ENCODE measurements at places on chromosomes 3 and 15.
A peak's percentile ranks its signal among the peaks of the same experiment; 100 is the strongest.

DNA sequence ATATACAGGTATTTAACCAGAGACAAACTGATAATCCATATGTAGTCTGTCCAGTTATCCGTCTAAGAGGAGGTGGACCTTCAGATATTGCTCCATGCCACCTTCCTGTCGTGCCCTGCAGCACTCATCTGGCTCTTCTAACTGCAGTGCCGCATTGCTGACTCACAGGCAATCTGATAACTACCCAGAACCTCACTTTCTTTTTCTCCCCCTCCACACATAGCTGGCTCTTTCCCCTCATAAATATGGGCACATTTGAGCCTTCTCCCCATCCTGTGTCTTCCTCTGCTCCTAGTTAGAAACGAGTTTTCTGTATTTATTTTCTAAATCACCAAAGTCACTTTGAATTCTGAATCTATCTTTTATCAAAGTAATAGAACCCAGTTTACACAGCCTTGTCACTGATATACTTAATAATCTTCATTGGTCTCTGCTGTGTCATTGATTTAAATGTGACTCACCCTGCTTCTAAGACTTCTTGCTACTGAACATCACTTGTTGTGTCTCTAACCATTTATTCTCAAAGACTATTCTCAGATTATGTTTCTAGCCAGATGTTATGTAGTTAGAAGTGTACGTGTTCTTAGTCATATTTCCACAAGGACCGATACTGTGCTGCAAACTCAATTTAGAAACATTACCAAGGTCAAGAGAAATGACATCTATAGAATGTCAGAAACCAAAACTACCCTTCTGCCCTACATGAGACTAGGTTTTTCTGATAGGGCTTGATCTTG lies 17.4 kb upstream of the KCNMB2 start:
- DNase-seq, result no peak

DNA sequence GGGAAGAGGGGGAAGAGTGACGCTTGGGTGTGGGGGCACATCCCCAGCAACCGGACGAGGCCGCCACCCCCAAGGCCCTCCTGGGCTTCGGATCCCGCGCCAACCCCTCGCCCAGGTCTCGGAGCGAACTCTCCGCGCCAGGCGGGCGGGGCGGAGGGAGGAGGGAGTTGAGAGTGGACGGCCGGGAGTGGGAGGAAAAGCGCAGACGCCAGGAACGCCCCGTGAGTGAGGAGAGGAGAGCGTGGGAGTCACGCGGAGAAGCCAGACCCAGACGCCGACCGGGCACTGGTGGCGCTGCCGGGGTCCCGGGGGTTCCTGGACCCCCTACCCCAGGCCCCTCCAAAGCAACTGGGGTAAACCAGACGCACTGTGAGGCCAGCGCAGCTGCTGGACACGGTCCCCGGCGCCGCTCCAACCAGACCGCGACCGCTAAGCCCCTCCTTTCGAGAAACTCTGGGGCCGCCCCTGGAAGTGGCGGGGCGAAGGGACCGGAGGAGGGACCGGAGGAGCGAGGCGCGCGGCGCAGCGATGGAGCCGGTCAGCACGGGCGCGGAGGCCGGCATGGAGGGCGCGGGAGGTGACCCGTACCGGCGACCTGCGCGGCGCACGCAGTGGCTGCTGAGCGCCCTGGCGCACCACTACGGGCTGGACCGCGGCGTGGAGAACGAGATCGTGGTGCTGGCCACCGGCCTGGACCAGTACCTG lies at the start of gene EFCC1:
TSS of gene EFCC1 (plus strand) at position 204 of the 705 bp plus-strand sequence. CDS start at position 529, 325 bp downstream.
- DNase-seq, result peak; percentile 81

DNA sequence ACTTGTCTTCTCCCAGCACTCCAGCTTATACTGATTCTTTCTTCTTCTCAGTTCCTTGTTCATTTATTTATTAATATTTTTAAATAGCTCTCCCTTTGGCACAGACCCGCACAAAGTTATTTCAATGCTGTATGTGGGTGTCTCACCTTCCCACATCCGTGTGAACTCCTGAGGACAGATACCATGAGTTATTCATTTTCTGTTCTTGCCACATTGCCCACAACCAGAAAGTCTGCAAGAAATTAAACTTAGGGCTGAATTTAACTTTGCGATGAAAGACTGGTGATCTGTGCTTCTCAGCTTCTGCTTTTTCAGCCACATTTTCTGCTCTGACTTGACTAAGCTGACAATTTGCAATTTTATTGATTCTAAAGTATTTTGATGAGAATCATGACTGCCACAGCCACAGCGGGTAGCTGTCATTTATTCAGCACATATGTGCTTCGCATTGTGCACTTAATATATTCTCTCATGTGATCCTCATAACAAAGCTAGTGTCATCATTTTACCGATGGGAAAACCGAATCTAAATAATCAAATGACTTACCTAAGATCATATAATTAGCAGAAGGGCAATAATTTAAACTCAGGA lies 569.8 kb downstream of the EDEM1 start:
- DNase-seq, result no peak

DNA sequence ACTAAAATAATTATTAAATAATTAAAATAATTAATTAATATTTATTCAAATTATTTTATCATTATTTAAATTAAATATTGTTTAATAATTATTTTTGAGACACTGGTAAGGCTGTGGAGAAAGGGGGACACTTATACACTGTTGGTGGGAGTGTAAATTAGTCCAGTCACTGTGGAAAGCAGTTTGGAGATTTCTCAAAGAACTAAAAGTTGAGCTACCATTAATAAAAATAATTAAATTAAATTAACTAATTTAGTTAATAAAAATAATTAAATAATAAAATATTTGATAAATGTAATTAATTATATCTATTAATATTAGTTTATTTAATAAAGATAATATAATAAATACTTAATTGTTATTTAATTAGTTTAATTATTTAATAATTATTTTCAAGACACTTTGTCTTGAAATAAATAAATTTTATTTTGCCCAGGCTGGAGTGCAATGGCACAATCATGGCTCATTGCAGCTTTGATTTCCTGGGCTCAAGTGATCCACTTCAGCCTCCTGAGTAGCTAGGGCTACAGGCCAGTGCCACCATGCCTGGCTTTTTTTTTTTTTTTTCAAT lies 16.4 kb upstream of the TNIK start:
- no peak for DNase-seq

DNA sequence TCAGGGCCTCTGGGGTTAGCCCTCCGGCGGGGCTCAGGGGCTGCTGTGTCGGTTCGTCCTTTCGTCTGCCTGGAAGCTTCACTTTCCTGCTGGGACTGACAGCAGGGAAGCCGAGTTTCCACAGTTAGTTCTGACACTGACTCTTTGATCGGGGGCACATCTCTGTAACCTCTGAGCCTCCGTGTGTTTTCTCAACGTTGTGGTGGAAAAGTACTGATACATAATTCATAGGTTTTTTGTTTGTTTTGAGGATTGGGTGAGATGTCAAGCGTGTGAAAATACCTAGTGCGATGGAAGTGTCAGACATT lies 481 bp downstream of the AP4E1 start:
- DNase-seq, result no peak

DNA sequence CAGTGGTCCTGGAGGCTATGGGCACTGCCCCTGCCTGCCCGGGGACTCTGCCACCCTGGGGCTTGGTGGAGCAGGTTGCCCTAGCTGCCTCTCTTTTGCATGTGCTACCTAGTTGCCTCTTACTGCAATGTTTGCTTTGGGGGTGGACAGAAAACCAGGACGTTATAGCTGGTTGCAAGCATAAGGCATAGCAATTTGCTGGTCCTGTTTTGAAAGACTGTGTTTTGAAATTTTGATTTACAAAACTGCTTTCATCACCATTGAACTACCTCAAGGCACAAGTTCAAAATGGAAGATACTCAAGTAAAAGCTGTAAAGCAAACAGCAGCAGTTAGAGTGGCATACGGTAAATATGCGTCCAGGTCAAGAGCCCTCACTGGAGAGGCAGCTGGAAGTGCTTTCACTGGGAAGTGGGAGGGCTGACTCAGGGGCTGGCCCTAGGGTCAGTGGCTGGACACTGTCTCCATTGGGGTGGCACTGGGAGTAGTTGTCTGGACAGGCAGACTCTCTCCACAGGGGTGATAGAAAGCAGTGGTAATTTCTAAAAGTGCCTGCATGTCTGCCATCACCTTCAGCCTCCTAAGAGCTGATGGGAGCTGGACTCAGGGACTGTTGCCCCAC lies 138.1 kb downstream of the CHDH start:
- DNase-seq, result no peak

- no peak for DNase-seq
Measured at GRCh38 chr3:193825617-193826016, 232.6 kb downstream of the OPA1 start.

- DNase-seq, result peak; percentile 1
Measured at GRCh38 chr15:94547711-94548110, 316.4 kb downstream of the MCTP2 start.

GRCh38 chr3:57822686-57823085 lies 66.6 kb downstream of the SLMAP start:
- no peak for DNase-seq

DNA sequence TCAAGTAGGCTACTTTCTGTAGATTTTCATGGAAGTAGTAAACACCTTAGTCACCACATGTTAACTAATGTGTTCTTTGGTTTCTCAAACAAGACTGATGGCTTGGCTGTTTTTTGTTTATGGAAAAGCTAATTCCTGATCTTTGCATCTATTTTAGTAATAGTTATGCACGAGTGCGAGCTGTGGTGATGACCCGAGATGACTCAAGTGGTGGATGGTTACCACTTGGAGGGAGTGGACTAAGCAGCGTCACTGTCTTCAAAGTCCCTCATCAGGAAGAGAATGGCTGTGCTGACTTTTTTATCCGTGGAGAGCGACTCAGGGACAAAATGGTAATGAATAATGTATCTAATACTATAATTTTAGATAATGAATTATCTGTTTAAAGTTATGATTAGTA lies 46.6 kb downstream of the SPRED1 start:
- DNase-seq, result no peak

DNA sequence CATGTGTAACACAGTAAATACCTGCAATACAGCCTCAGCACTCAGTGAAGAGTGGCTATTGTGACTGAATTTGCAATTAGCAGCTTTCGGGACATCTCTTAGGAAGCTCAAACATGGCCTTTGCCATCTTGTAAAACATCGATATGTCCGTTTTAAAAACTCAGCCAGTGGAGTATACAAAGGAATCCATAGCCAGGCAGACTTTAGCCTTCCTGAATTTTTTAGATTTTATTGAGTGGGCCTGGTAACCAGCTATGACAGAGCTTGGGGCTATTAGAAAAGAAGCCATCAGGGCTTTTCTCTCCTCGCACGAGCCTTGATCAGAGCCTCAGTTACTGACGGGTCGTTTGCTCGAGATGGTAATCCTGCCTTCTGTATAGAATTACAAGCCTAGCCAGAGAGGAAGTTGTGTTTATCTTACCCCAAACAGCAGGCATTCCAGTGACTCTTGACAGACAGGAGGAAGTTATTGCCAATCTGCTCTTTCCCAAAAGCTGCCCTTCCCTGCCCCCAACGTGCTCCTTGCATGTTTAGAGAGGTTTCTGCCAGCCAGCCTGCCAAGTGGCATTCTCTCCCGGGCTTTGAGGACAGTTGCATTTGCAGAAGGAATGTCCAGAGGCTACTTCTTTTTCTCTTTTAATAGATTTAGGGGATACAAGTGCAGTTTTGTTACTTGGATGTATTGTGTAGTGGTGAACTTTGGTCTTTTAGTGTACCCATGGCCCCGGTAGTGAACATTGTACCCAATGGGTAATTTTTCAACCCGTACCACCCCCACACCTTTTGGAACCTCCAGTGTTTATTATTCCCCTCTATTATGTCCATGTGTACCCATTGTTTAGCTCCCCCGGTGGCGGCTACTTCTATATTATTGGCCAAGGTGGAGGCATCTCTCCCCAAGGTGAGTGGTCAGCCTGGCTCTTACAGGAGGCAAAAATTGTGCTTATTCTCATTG lies 40.6 kb downstream of the ITPR1 start:
- no peak for DNase-seq

DNA sequence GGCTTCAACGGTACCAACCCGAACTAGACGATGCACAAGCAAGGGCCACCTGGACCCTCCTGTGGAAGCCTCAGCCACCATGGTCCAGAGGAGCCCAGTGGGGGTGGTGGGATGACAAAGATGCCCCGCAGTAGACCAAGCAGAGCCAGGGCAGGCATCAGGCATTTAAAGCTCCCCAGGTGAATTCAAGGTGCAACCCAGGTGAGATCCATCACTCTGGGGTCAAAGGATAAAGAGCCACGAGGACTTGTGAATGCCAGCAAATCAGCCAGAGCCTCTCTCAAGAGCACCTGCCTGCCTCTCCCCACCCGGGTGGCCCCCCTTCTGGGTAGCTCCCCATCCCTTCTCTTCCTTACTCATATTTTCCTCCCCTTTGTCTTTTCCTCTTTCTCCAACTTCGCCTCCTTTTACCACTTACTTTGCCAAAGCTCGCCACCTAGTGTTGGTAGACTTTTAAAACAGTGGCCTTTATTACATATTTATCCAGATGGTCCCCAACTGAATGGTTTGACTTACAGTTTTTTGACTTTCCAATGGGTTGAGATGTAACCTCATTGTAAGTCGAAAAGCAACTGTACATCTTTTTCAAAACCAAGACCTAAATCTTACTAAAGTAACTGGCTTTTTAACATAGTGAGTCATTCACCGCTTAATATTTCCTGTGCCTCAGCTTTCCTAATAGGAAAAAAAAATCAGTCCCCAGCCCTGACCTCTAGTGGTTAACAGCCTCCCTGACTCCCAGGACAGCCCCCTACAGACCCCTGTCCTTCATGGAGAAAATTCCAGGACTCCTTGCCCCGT lies 18.8 kb downstream of the PLA2G4F start:
- peak; percentile 82 for DNase-seq

DNA sequence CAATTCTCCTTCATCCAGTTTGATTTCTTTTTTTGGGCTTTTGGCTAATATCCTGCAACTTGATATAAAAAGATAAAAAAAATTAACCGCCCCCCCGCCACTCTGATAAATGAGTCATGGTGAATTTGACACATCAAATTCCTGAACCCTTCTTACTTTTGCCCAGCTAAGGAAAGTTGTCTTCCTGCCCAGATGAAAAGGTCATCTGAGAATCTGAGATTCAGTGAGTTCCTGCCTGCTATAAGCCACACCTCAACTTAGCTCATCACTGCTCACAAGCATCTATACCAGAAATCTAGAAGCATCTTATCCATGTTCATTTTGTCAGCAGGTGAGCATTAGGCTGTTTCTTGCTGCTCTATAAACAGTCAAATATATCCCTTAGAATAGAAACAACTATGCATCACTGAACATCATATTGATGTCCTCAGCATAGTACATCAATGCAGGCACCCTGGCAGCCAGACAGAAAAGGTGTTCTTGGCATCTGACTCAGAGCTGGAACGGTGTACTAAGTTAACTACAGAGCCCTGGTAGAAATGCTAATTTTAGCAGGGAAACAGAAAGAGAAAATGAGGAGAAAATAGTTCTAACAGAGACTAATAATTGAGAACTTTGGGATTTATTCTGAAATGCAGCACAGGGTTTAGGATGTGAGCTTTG lies 77.1 kb downstream of the SEMA6D start:
- DNase-seq, result peak; percentile 24

- no peak for DNase-seq
Measured at GRCh38 chr3:139518926-139519842, 20.4 kb downstream of the RBP1 start.

GRCh38 chr15:58854593-58854992 lies 78.9 kb downstream of the SLTM start:
- no peak for DNase-seq

GRCh38 chr3:101643861-101644613 lies 32.9 kb downstream of the ZBTB11 start:
- no peak for DNase-seq

Measured in muscle of leg (tissue), 16 donors.